ENCODE measurements at places on chromosomes 5 and 9. TPM values are rescaled to one million over a fixed set of nuclear protein-coding genes. Genes with fewer than 3 reads are reported as not detected.

Gene GPRIN1
- 5.0 TPM for polyA plus RNA-seq

Gene PCDHB6
- 0.42 TPM for polyA plus RNA-seq

Gene SHROOM1
- 6.2 TPM for polyA plus RNA-seq

Gene OR1Q1
- polyA plus RNA-seq, result 0.17 TPM

Gene SELENOP
- 175 TPM for polyA plus RNA-seq

Gene BASP1
- polyA plus RNA-seq, result 265 TPM

Gene FBLL1
- polyA plus RNA-seq, result 0.16 TPM

Gene TXNDC8
- not detected for polyA plus RNA-seq

Gene FAM200C
- 1.8 TPM for polyA plus RNA-seq

Gene TPPP
- polyA plus RNA-seq, result 0.11 TPM

Gene SEC24A
- 39.3 TPM for polyA plus RNA-seq

Gene FOXE1
- 0.01 TPM for polyA plus RNA-seq

DNA sequence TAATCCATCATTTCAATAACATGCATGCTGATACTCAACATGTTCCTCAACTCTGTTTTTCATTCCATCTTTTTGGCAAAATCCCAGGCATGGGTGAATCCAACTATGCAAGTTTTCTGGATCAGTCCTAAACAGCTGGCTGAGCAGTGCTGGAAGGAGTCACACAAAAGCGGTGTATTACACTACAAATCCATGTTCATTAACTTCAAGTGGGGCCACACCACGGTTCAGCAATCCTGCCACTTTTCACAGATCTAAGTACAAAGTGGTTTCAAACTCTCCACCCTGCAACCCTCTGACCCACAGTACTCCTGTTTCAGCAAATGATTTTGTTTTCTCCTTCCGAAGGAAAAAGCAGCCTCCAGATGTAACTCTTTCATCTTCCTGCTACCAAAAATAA, 222.5 kb downstream of the EPB41L4A start:
- DNase-seq, result no peak

- DNase-seq, result no peak
These were observed 255.8 kb downstream of the SLCO4C1 start for GRCh38 chr5:102040326-102040725.

- no peak for DNase-seq
These were observed 174.8 kb downstream of the FAM114A2 start for GRCh38 chr5:153863951-153864350.

DNA sequence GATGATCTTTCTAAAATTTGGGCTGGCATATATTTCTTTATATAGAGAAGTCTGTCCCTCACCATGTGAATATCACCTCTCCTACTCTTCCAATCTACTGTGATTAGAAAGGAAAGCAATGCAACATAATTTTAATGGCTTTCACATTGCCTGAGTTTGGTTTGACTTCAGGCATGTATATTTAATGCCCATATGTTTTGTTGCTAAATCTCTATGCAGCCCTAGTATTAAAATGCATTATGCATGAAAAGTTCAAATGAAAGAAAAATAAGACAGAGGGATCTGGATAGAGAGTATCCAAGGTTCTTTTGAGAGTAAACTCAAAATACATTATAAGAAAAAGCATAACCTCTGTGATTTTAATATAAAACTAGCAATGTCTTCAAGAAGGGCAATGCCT, 518.3 kb downstream of the PRR16 start:
- DNase-seq, result no peak

GRCh38 chr5:153970496-153970895, 68.2 kb downstream of the FAM114A2 start:
- DNase-seq, result no peak

GRCh38 chr5:138947780-138948179, 72.6 kb upstream of the LRRTM2 start:
- DNase-seq, result no peak

GRCh38 chr9:88077071-88077617, 61.1 kb downstream of the SPATA31C2 start:
- DNase-seq, result no peak

- DNase-seq, result no peak
These were observed 53.6 kb upstream of the POU5F2 start for GRCh38 chr5:93794954-93795353.

DNA sequence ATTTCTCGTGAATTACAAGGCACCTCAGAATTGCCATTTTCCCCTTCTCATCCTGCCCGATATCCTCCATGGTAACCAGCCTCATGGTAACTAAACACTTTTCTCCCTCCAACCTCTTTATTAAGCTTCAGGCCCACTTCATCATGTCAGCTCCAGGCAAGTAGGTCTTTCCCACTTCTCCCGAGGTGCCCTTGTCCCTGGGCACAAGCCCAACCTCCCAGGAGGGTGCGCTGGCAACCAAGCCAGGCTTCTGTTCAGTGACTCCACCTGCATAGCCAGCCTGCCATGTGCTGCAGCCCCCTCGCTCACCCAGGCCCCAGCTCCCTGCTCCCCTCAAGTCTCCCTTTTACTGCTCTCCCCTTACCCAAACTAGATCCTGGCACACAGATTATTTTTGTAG, 47.4 kb upstream of the AFAP1L1 start:
- DNase-seq, result no peak

DNA sequence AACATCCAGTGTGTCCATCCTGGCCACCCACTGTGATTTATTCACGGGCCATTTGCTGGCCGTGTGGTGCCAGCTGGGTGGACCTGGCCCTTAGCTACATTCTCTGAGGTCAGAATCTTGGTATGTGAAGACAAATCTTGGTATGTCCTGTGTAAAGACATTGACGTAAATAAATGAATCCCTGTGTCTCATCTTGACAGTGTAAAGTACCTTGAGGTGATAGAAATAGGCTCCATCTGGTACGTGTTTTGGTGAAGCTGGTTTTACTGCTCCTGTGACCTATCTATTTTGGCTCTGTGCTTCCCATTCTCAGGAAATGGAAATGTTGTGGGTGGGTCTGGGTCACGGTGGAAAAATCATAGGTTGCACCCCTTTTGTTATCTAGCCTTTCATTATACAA, 245.4 kb upstream of the ANKH start:
- DNase-seq, result no peak

GRCh38 chr9:3177146-3177761, 333.4 kb upstream of the PUM3 start:
- DNase-seq, result no peak

DNA sequence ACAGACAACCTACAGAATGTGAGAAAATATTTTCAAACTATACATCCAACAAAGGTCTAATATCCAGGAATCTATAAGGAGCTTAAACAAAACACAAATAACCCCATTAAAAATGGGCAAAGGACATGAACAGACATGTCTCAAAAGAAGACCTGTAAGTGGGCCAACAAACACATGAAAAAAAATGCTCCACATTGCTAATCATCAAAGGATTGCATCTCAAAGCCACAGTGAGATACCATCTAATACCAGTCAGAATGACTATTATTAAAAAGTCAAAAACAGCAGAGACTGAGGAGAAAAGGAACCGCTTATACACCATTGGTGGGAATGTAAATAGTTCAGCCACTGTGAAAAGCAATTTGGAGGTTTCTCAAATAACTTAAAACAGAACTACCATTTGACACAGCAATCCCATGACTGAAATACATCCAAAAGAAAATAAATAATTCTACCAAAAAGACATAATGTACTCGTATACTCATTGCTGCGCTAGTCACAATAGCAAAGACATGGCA, 39.1 kb upstream of the C5orf63 start:
- DNase-seq, result peak; percentile 10

DNA sequence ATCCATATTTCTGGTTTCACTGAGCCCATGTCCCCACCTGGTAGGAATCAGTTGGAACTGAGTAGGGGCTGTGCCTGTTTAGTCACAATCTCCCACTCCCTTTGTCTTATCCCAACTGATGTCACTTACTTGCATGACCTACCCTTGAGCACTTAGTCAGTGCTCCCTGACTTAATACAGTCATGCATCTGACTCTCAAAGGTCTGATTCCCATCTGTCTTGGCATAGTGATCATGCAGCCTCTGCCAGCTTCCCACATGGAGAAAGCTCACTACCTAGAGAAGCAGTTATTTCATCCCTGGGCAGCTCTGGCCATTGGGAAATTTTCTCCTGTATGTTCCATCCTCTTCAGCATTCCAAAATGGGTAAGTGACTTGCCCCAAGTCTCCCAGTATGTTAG, 24.8 kb downstream of the ABLIM3 start:
- peak; percentile 85 for DNase-seq

- no peak for DNase-seq
These were observed 839.1 kb downstream of the NR2F1-AS1 start for GRCh38 chr5:92741906-92742305.

GRCh38 chr5:6435356-6435755, 13.3 kb upstream of the UBE2QL1 start:
- DNase-seq, result no peak

GRCh38 chr5:87924436-87924835, 344.2 kb downstream of the TMEM161B start:
- DNase-seq, result no peak

DNA sequence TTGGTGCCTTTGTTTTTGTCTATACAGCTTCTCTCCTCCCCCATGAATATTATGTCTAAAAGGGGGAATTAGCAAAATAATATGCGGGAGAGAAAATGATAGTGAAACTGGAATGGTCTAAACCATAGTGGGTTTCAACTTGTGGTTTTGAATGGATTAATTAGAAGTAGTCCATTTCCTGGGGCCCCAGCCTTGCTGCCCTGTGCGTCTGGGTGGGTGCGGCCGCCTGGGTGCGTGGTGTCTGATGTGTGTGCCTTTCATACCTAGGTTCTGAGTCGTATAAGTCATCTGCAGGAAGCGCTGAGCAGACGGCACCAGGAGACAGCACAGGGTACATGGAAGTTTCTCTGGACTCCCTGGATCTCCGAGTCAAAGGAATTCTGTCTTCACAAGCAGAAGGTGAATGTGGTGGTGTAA, 120.0 kb upstream of the CACNA1B start:
- DNase-seq, result peak; percentile 86

DNA sequence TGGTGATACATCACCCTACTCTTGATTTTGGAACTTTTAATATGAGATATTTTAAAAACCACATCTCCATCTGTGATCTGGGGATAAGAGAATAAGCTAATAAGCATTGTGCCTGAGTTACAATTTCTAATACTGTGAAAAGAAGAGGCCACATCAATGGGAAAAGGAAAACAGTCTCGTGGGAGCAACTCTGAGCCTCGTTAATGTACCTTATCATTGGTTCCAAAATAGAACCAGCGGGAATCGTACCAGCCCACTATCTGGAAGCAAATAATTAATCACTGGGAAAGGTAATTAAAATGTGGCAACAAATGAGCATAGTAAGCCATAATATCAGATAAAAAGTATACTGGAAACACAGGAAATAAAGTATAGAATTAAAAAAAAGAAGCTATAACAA, 28.0 kb upstream of the CEP78 start:
- DNase-seq, result no peak

GRCh38 chr5:33409435-33410170, 31.2 kb upstream of the TARS1 start:
- peak; percentile 70 for DNase-seq

DNA sequence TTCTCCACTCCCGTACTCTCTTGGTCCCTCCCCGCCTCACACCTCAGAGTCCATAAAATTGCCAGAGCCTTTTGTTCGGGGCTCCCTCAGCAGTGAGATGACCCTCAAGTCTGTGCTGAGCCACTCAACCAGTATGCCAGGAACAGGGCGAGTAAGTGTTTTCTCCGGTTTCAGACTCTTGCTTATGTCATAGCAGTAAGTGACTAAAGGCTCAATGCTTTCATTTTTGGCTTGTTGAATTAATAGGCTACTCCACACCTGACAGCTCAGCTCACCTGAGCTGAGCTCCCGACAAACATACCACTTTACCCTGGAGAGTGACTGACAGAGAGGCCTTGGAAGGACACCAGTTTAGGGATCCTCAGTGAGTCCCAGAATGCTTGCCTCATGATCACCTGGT, 30.5 kb downstream of the PCSK1 start:
- no peak for DNase-seq

- no peak for DNase-seq
These were observed 743.3 kb upstream of the PTPRD start for GRCh38 chr9:11356067-11356466.

DNA sequence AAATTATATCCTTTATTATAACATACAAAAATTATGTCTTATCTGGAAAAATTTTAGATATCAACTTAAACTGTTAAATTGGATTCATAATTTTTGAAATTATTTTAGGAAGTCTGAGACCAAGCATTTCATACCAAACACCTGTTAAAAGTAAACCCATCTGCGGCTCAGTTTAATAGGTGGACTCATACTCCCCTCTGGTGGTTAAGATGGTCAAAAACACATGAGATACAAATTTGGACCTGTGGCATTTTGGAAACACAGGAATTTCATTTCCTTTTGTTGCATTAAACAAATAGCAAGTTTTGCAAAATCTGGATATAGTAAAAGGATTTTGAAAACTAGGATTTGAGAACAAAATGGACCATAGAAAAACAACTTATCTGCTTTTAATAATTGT, 53.7 kb downstream of the RGMB start:
- DNase-seq, result peak; percentile 71

GRCh38 chr5:175692996-175693710, 35.3 kb downstream of the HRH2 start:
- DNase-seq, result no peak

GRCh38 chr5:57486027-57486602, 3.5 kb upstream of the ACTBL2 start:
- DNase-seq, result no peak

DNA sequence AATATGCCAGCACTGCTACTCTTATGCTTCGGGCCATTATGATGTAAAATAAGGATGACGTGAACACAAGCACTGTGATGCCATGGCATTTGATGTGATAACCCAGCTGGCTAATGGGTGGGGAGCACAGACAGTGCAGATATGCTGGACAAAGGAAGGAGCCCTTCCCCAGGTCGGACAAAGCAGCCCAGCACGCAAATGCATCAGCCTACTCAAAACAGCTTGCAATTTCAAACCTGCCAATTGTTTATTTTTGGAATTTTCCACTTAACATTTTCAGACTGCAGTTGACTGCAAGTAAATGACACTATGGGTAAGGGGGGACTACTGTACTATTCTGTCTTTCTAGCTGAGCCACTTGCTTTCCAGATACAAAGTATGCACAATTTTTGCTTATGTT, 181.3 kb downstream of the DCP2 start:
- no peak for DNase-seq

DNA sequence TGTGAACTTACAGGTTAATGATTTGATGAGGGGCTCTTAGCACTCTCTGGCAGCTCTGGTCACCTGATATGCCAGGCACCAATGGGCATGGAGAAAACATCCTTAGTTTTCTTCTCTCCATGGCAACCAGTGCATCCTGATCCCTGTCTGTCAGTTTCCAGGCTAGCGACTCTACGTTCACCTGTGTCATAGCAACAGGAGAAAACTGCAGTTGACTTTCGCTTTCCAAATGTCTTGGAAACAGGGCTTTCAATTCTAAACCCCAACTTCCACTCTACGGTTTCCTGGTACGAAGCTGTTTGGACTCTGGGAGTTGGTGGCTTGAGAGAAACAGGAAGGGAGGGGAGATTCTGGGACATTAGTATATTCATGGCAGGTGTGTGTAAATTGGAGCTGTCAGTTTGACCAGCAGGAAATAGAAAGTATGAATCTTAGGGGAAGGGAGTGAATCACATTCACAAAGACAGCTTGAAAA, 74.4 kb downstream of the SLC28A3 start:
- DNase-seq, result no peak

Measured in fibroblast of lung (primary cell).